ENCODE measurements at places on chromosomes 1 and 21. TPM values are rescaled to one million over a fixed set of nuclear protein-coding genes. Genes with fewer than 3 reads are reported as not detected.

ARV1 gene
- 20.4 TPM for total RNA-seq

TMEM81 gene
- total RNA-seq, result 2.5 TPM

CFH gene
- 24.0 TPM for total RNA-seq

SLAMF9 gene
- total RNA-seq, result not detected

VASH2 gene
- total RNA-seq, result 2.8 TPM

FASLG gene
- total RNA-seq, result not detected

- no peak overlapping the region for H3K4me3 ChIP-seq
- no peak for DNase-seq
- H3K27me3 ChIP-seq, result no peaks in the 10 kb centered on the region
Observed at GRCh38 chr21:27323331-27323730, 356.4 kb upstream of the ADAMTS5 start.

GRCh38 chr21:25862596-25862995, 127.8 kb downstream of the GABPA start:
- H3K27me3 ChIP-seq, result no peaks in the 10 kb centered on the region
- H3K4me3 ChIP-seq, result no peak overlapping the region
- H3K4me1 ChIP-seq, result peaks cover 15% of the 10 kb centered on the region
- DNase-seq, result no peak
- H3K36me3 ChIP-seq, result no peaks in the 10 kb centered on the region
- no peak overlapping the region for H3K27ac ChIP-seq

DNA sequence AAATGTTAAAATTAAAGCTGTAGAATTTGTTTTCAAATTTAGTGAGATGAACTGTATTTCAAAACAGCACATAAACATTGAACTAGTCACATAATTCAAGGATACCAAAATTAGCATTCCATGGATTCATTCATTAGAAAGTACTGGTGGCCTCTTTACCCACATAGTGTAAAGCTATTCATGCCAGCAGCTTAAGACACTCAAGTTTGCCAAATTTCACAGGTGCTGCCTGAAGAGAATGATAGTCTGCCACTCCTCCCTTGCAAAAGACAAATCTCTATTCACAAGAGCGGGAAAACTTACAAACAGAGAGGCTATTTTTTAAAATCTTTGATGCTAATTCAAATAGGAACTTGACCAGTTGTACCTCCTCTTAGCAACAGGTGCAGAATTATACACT, 337.0 kb downstream of the BRINP3 start:
- no peak overlapping the region for H3K4me3 ChIP-seq
- no peak for DNase-seq
- H3K36me3 ChIP-seq, result no peaks in the 10 kb centered on the region
- H3K27me3 ChIP-seq, result no peaks in the 10 kb centered on the region

DNA sequence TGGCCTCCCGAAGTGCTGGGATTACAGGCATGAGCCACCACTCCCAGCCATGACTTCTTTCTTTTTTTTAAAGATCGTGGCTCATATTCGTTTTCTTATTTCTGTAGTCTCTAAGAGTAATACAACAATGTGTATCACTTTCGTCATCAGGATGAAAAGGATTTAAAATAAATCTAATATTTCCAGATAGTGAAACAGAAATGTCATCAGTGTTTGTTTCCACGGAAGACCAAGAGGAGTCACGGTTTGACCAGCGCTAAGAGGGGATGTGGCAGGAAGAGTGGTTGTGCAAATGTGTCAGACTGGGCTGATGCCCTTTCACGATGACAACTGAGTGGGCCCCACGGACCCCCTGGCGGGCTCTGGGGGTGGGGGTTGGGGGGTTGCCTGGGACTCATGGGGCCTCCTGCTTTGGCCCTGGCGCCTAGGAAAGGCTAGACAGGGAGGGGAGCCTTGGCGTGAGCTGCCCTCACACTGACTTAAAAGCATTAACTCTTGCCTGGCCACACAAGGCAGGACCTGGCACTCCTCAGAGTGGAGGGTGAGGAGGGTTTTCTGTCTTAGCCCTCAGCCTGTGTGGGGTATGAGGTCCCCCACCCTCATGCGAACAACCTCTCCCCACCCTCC, 8.4 kb downstream of the SOX13 start:
- H3K27ac ChIP-seq, result peak overlapping the region; percentile 12
- no peaks in the 10 kb centered on the region for H3K36me3 ChIP-seq
- peaks cover 37% of the 10 kb centered on the region for H3K4me1 ChIP-seq
- DNase-seq, result peak; percentile 61

DNA sequence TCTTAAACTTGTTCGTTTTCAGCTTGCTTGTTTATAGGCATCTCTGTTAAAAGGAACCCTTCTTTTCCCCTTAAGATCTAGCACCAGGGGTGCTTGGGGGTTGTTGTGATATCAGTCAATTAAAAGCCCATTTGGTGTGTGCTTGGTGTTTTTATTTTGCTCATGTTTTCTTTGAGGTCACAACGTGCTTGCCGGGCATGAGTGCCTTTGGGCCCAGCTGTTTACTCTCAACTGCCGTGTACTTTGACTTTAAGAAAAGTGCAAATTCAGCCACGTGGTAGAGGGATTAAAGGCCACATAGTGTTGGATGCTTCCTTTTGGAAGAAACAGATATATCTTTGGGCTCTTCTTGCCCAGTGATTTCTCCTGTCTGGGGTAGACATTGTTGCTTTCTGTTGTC, 10.5 kb downstream of the ARID1A start:
- no peaks in the 10 kb centered on the region for H3K27me3 ChIP-seq
- H3K4me3 ChIP-seq, result no peak overlapping the region
- peaks cover 2% of the 10 kb centered on the region for H3K36me3 ChIP-seq
- H3K4me1 ChIP-seq, result peaks cover 43% of the 10 kb centered on the region

DNA sequence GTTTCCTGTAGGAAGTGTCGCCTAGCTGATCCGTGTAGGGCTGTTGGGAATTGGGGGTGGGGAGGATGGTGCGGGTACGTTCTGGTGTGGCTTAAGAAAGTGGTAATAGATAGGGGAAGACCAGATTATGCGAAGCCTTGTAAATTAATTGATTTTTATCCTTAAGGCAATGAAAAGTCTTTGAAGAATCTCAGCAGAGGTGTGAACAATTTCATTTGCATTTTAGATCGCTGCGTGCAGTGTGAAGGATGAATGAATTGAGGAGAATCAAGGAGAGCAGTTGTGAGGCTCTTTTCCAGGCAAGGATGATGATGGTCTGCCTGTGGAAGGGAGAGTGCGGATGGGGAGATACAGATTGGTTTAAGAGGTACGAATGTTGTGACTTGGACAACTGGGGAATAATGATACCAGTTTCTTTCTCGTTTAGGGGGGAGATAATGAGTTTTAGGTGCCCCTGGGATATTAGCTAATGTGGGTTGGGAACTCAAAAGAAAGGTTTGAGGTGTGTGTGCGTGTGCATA, 813 bp upstream of the DEDD start:
- no peak overlapping the region for H3K4me3 ChIP-seq
- DNase-seq, result no peak
- H3K27me3 ChIP-seq, result no peaks in the 10 kb centered on the region
- H3K4me1 ChIP-seq, result peaks cover 26% of the 10 kb centered on the region
- peaks cover 4% of the 10 kb centered on the region for H3K36me3 ChIP-seq

DNA sequence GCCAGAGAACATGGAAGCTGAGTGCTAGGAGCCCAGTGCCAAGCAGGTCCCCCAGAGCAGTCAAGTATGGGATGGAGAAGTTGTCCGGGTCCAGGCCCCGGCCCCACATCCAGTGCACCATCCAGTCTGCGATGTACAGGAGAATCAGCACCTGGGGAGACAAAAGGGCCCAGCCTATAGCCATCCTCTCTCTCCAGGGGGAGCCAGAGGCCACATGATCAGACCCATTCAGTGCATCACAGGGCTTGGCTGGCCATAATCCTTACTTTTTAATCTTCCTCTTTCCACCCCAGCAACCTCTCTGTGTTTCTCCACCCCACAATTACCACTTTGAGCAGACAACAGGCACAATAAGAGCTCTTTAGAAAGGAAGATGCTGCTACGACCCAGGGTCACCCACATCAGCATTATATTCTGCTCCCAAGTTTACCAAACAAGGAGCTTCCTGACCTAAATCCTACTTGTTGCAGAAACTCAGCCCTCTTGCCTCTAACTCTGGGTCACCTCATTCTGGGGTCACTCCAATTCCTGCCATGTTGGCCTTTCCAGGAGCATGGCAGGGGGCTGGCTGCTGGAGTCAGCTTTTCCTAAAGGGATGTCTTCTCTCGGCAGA, 16.4 kb upstream of the RAB29 start:
- peaks cover 23% of the 10 kb centered on the region for H3K36me3 ChIP-seq
- no peak for DNase-seq
- no peaks in the 10 kb centered on the region for H3K4me1 ChIP-seq
- no peak overlapping the region for H3K4me3 ChIP-seq

DNA sequence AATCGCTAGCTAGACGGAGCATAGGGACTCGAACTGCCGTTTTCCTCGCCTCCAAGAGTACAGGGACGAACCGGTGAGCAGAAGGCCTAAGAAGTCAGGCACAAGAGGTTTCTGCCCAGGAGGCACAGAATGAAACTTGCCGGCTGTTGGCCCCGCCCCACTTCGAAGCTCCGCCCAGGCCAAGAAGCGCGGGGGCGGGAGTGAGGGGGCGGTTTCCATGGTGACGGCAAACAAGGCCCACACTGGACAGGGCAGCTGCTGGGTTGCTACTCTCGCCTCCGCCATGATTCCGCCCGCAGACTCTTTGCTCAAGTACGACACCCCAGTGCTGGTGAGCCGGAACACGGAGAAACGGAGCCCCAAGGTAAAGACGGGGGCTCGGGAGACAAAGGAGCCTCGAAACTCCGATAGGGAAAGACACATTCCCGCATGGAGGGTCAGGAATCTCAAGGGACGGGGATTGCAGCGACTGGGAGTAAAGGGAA, at the start of gene DNALI1:
TSS of gene DNALI1 (plus strand) at position 229 of the 485 bp plus-strand sequence. CDS start at position 284, 55 bp downstream.
- peaks cover 35% of the 10 kb centered on the region for H3K4me1 ChIP-seq
- H3K27ac ChIP-seq, result peak within 1 kb of the TSS; percentile 59
- DNase-seq, result no peak
- H3K4me3 ChIP-seq, result peak within 1 kb of the TSS; percentile 75

DNA sequence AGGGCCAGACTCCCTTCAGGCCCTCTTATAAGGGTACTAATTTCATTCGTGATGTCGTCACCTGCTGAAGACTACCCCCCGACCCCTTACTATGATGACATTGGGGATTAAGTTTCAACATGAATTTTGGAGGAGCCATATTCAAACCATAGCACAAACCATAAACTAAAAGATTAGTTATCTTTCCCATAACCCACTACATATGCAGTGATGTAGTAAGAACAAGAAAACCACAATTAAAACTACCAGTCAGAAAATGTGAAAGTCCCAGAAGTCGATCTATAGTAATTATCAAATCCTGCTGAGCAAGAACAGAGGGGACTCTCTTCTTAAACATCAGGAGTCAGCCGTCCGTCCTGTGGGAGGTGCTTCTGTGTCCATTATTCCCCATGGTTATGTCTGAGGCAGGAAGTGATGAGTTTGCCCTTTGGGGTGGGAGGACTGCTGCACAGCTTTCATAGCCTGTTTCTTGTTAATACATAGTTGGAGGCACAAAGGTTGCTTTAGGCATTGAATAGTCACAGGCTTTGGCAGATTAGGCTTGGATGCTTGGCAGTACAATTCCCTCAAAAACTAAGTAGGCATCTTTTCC, 35.9 kb upstream of the PTGFRN start:
- no peak for DNase-seq
- no peak overlapping the region for H3K27ac ChIP-seq
- no peaks in the 10 kb centered on the region for H3K4me1 ChIP-seq
- peaks cover 2% of the 10 kb centered on the region for H3K27me3 ChIP-seq

GRCh38 chr1:227445092-227445674, 118.2 kb upstream of the ZNF678 start:
- peaks cover 2% of the 10 kb centered on the region for H3K27me3 ChIP-seq
- no peak overlapping the region for H3K27ac ChIP-seq
- H3K36me3 ChIP-seq, result no peaks in the 10 kb centered on the region
- no peak for DNase-seq

- H3K27ac ChIP-seq, result peak overlapping the region; percentile 12
- no peak for DNase-seq
- H3K27me3 ChIP-seq, result no peaks in the 10 kb centered on the region
Observed at GRCh38 chr21:45640001-45640887, 3.3 kb upstream of the PCBP3 start.
